Activated CD4-positive, alpha-beta T cell treated with anti-CD3 and anti-CD28 coated beads, Interleukin-2, amount 50 U/mL, for 24 hours (primary cell): ENCODE measurements at places on chromosomes 2 and 18.

- no peak for DNase-seq
Measured at GRCh38 chr18:8776013-8776943, 70.9 kb downstream of the MTCL1 start.

GRCh38 chr2:96110621-96111256 is 5.6 kb downstream of the ADRA2B start:
- no peak for DNase-seq

DNA sequence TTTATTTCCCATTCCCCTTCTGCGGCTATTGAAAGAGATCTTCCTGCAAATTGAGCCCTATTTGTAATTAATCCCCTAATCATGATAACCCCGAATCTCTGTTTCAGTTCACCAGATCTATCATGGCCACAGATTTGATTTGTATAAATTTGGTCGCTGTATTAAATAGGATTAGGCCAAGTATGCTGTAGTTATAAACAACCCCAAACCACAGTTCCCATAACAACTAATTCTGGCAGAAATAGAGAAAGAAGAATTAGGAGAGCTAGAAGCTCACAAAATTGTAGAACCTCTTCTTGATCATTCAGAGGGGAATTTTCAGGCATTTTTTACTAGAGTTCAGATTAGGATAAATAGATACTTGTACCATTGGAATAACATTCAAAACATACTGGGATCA is 433.7 kb upstream of the TNP1 start:
- no peak for DNase-seq

- DNase-seq, result no peak
Measured at GRCh38 chr2:70247364-70248180, 856 bp downstream of the TIA1 start.

DNA sequence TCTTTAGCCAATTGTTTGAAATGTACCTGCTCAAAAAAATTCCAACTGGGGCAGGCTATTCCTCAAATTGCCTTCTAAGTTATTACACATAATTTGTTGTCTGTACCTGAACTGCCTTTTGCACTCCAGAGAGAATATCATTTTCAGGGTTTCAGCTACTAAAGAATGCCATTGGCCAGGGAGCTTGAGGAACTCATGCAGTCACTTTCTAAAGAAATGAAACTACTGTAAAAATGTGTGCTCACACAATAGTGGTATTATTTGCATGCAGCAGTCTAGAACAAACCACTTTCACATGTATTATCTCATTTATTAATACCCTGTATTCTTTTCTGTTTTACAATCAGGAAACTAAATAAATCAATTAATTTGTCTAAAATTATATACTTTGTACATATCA is 152.2 kb downstream of the PID1 start:
- DNase-seq, result no peak

DNA sequence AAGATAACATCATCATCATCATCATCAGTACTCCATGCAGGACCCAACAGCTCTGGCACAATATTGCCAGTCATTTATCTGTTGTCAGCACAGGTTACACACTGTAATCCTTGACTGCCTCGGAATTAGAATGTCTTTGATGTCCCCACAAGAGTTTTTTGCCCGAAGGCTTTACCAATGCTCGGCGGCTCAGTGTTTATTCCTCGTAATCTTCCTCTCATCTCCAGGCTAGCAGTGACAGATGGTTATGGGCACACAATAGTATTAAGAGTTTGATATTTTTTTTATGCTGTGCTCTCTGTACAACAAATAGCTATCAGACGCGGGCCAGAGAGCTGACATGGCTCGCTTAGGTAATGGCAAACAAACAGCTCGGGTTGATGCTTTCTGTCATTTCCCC is 515.2 kb downstream of the ZEB2 start:
- no peak for DNase-seq

DNA sequence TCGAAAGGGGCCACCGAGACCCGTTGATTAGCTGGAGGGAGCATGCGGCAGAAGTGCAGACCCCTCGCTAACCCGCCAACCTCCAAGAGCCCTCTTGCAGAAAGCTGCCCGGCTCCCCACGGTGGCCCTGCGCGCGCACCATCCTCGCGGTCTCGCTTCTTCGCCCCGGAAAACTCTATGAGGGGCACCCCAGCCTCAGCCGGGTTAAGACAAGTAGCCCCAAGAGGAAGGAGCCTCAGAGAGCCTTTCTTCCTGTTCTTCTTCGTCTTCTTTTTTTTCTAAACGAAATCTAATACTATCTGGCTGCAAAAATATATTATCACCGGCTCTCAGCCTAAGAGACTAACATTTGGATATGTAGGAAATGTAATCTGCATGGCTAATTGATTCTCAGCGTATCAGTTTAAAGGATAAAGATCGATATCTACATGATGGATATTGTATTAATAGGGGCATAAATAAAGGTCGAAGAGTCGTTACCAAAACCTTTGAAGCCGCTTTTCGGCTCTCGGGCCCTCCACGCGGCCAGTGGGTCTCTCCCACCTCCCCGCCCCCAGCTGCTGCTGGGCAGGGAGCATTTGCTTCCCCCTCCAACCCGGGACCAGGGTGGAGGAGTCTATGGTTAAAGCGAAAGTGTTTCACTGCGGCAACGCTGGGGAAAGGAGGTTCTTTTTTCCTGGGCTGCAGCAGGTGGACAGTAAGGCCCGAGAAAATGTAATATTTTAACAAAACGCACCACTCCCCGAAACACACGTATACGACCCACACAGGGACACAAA is 6.1 kb upstream of the PAX3 start:
- DNase-seq, result no peak
